Epithelial cell of proximal tubule (primary cell): ENCODE measurements at places on chromosomes 5 and 9. TPM values are rescaled to one million over a fixed set of nuclear protein-coding genes. Genes with fewer than 3 reads are reported as not detected.
A peak's percentile ranks its signal among the peaks of the same experiment; 100 is the strongest.

GRCh38 chr5:132595624-132596023, 38.8 kb downstream of the RAD50 start:
- DNase-seq: no peak

DNA sequence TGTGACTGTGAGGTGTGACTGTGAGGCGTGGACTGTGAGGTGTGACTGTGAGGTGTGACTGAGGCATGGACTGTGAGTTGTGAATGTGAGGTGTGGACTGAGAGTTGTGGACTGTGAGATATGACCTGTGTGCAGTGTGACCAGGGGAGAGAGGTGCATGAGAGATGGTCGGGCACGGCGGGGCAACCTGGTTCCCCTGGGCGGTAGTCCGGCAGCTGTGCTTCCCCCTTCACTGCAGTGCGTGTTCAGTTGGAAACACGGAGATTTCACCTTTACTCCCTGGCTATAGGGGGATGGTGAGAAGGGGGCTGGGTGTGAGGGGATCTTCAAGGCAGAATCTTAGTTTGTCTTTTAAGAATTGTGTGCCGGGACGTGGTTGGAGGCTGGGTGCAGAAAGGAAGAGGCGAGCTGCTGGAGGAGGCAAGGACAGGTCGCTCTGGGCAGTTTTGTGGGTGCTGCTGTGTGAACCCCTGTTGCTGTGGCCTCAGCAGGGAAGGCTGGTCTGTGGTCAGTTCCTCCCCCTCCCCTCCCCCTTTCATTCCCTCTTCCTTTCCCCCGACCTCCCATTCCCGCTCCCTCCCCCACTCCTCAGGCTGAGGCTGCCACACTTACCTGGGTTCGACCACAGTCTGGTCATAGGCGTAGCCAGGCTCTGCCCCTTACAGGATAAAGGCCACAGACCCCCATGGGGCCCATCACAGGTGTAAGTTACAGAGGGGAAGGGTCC, 39.3 kb downstream of the CEP72 start:
- DNase-seq: no peak

DNA sequence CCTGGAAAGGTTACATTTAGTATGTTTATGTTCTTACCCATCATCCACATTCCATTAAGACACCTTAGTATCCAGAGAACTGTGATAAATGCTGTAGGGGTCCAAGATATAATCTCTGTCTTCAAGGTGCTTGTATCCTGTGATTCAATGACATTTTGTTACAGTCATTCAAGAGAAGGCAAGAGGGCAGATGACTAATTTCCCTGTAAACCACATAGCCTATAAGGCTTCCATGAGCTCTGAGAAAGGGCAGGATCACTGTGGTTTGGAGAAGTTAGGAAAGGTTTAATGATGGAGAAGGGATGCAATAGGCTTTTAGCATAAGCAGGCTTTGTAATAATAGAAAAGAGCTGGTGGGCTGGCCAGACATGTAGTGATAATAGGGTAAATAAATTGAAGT, 40.0 kb downstream of the PAPPA start:
- peak; percentile 39 for DNase-seq

DNA sequence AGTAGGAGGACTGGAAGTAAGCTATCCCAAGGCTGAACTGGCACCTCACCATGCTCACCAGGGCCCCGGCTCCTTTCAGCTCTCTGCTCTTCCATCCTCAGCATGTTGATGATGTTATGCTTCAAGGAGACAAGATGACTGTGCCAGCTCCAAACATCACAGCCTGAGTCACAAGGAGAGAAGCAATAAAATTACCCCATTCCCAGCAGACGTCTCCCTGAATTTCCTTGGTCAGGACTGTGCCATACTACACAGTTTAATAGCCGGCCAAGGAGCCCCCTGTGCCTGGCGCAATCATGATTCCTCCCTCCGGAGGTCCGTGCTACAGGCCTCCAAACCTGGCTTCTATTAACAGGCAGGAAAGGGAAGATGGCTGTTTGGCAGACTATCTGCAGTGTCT, 51.2 kb upstream of the ROR2 start:
- no peak for DNase-seq

- DNase-seq: no peak
These were observed 34.2 kb upstream of the GOLGA1 start for GRCh38 chr9:124975131-124975530.

- no peak for DNase-seq
These were observed 323.3 kb upstream of the SLC30A5 start for GRCh38 chr5:68770551-68770950.

DNA sequence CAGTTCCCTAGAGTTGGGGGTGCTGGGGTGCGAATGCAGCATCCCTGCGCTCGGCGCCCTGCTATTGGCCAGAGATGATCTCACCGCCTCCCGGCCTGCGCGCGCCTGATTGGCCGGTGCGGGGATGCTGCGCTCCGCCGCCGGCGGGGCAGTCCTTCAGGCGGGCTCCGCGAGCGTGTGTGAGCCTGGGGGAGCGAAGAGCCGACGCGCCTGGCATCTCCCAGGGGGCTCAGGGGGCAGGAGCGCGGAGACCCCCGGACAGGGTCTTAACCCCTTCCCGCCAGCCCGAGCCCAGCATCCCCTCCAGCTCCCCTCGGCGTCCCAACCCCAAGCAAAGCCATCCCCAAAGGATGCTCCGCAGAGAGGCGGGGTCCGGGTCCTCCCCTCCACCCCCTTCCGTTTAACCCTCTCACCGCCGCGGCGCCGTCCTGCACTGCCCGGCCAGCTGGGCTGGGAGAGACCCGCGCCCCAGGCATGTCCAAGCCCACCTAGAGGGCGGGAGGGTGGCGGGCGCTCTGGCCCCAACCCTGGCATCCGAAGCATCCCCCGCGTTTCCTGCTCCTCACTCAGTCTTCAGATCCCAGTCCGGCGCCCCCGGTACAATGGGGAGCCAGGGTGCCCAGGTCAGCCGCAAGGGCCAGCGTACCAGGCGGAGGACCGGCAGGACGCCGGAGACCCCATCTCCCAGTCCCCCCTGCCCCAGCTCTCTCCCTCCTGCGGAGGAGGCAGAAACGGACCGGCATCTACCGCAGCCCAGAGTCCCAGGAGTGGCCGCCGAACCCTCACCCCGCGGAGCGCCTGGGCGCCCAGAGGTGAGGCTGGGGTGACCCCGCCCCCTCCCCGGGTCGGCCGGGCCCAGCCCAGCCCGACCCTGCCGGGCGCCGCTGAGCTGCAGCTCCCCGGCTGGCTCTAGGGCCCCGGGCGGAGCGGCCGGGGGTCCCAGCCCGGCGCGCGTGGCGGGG, 19.3 kb upstream of the TOR2A start:
- no peak for DNase-seq

DNA sequence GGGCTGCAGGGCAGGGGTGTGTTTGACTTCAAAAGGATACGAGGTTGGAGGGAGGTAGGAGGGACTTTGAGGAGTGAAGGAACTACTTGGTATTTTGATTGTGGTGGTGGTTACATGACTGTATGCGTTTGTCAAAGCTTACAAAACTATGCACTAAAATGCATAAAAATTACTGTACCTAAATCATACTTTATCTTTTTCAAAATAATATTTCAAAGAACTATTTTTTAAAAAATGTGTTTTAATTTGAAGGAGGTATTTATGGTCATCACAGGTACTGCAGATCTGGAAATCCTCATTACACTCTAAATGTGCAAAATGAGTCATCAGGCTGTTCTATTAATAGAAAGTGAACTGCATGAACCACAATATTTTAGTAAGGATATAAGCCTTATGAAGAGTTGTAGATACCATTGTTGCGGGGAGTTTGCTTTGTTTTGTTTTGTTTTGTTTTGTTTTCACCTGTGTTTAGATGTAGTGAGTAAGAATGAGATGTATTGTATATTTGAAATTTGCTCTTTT, 116.9 kb downstream of the ARRDC3 start:
- DNase-seq: no peak

DNA sequence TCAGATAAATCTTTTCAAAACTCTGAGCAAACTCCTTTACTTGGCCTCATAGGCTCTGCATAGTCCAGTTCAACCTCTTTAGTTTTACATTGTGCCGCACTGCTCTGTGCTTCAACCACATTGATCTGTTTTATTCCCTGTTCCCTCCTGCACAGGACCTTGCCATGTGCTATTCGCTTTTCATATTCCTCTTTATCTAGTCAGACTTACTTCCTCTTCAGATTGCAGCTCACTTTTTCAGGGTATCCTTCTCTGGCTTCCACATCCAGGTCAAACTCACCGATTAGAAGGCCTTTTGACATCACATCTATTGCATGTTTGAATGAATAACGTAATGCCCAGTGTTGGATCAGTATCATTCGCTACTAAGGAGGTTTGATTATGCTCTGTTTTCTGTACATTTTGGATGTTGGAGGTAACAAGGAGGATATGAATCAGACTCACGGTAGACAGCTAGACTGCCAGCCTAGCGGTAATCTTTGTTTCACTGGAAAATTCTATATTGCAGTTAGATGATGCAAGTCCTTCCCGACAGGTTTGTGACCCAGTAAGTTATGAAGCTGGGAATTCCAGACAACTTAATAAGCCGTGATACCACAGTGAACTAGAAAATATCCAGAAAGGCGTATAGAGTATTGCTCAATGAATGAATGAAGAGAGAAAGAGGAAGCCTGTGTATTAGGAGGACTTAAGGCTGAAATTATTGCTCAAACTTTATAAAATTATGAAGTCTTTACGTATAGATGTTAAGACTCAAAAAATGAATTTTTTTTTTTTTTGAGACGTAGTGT, 65.7 kb downstream of the IQGAP2 start:
- DNase-seq: no peak

TAF1L gene
- under 0.01 TPM in 1 of 2 replicates, not detected in the other for total RNA-seq

LAMC3 gene
- total RNA-seq: 0.14 and 0.29 TPM in 2 replicates

SLC31A1 gene
- 8.1 and 15.4 TPM in 2 replicates for total RNA-seq

PFN3 gene
- total RNA-seq: not detected in 2 replicates

PCA3 gene
- total RNA-seq: not detected in 2 replicates
